ENCODE measurements at places on chromosomes 4 and X.

DNA sequence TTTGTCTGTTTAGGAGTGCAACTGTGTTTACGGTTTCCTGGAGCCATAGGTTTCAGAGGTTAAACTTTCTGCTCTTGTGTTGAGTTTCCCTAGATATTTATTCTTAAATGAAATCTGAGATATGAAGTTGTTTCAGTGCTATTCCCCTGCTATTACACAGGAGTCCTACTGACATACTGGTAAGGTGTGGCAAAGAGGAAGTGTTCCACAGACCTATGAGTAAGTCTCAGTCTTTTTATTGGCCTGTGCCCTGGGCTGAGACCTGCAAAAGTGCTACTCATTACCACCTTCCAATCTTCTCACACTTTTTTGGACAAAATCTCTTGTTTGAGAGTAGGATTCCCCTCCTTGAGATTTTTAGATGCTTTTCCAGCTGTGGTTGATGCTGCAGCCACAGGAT is 35.6 kb upstream of the MAGEA8 start:
- DNase-seq: no peak

DNA sequence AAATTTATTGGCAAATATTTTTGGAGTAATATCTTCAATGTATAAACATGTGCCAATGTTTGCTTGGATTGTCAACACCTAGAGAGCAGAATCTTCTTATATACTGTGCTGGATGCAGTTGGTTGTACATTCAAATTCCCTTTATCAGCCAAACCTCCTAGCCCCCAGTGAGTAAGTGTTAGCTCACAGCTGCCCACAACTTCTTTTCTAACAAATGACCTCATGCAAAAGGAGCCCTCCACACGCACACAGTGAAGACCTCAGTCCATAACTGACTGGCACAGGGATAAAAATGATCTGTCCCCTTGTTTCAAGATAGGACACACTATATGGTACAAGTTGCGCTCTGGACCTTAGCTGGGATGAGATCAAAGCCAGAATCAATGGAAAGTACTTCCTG is 458.0 kb upstream of the NWD2 start:
- DNase-seq: peak; percentile 11

DNA sequence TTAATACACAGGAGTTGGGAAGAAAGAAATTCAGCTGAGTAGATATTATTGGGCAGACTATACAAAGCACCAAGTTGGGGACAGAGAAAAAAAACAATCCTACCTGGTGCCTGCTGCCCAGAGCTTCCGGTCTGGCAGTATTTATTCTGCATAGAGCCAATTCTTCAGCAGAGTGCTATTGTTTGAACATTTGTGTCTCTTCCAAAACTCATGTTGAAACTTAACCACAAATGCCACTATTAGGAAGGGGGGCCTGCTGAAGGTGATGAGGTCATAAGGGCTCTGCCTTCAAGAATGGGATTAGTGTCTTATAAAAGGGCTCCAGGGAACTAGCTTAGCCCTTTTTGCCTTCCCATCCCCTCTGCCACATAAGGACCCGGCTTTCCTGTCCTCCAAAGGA is 136.2 kb downstream of the EVC2 start:
- DNase-seq: no peak

GRCh38 chr4:110898290-110898689 is 275.4 kb upstream of the PITX2 start:
- no peak for DNase-seq

GRCh38 chr4:25938366-25938765 is 24.3 kb downstream of the SMIM20 start:
- no peak for DNase-seq

GRCh38 chr4:69748173-69748572 is 12.2 kb downstream of the SULT1B1 start:
- DNase-seq: no peak

DNA sequence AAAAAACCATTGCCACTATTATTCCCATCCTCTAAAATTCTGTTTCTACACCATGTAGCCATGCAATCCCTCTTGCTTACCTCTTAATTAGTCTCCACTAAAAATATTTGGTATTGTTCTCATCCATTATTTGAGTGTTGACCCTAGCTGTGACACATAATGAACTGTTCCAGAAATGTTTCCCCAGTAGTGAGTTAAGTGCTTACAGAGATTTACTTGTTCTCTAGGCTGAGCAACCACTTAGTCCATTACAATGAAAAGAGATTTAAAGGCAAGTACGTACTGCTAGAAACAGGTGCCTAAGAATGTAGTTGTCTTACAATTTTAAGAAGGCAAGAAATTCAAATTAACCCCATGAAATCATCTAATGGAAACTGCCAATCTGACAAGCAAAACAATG is 112.7 kb upstream of the PTPN13 start:
- no peak for DNase-seq

- DNase-seq: no peak
Measured at GRCh38 chr4:73752424-73752823, 12.1 kb downstream of the CXCL8 start.

GRCh38 chr4:180169394-180169793 is 2073.8 kb upstream of the TENM3 start:
- DNase-seq: no peak

DNA sequence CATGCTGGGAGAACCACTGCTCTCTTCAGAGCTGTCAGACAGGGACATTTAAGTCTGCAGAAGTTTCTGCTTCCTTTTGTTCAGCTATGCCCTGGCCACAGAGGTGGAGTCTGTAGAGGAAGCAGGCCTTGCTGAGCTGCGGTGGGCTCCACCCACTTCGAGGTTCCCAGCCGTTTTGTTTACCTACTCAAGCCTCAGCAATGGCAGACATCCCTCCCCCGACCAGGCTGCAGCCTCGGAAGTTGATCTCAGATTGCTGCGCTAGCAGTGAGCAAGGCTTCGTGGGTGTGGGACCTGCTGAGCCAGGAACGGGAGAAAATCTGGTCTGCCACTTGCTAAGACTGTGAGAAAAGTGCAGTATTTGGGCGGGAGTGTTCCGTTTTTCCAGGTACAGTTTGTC is 118.9 kb downstream of the SLC10A6 start:
- DNase-seq: no peak

- DNase-seq: no peak
Measured at GRCh38 chr4:159290321-159291030, 187.6 kb downstream of the RAPGEF2 start.

All from NCI-H446 treated with DMSO at 0.1 percent for 48 hours (cell line).